MM.1S (cell line): ENCODE measurements at places on chromosomes 6 and 20.

DNA sequence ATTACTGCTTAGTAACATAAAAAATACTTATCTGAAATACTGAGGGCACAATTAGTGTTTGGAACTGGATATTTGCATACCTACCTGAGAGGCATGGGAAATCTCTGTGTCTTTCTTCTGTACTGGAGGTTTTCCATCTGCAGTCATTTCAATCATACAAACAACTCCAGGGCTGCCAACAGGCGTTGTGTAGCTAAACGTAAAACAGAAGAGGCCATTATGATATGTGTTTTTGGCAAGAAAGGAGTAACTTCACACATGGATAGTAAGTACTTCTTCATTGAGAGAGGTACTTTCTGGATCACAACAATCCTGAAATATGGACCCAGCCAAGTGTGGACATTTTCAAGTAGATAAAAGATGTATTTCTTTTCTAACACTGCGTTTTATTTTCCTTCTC is 363.4 kb downstream of the PHF3 start:
- H3K36me3 ChIP-seq, result no peaks in the 10 kb centered on the region
- H3K27me3 ChIP-seq, result no peaks in the 10 kb centered on the region

- H3K4me1 ChIP-seq, result no peaks in the 10 kb centered on the region
- H3K4me3 ChIP-seq, result no peak overlapping the region
- no peaks in the 10 kb centered on the region for H3K36me3 ChIP-seq
- H3K27ac ChIP-seq, result no peak overlapping the region
- no peaks in the 10 kb centered on the region for H3K27me3 ChIP-seq
Observed at GRCh38 chr6:152167641-152168603, 360.4 kb downstream of the ESR1 start.

DNA sequence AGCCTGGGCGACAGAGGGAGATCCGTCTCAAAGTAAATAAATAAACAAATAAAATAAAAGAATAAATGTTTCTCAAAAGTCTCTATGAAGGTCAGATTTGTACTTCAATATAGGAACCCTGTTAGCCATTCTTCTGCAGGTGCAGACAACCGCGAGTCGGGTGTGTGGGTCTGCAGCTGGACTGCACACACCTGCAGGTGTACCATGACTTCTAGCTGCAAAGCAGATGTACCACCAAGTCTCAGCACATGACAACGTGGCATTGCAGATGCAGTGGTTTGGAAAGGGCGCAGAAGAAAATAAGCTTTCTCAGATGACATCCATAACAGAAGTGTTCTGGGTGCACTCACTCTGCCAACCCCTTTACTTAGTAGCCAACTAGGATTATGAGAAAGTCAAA is 239.7 kb downstream of the ATXN1 start:
- no peaks in the 10 kb centered on the region for H3K27me3 ChIP-seq
- DNase-seq, result no peak

DNA sequence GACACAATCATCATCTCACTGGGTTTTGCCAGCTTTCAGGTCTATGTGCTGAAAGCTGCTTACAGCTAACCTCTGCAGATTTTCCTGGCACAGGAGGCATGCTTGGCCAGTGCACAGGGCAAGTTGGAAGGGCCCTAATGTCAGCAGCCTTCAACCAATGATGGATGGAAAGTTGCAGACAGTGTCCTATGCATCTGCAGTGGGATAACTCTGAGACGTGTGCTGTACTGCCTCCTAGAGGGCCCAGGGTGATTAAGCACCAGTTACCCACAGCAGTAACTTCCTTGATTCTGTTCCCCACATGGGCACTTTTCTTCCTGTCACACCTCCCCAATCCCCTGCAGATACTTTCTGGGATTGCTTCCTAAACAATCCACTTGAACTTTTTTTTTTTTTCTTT is 38.6 kb downstream of the OVOL2 start:
- no peak overlapping the region for H3K4me3 ChIP-seq
- H3K27me3 ChIP-seq, result no peaks in the 10 kb centered on the region
- no peak overlapping the region for H3K27ac ChIP-seq
- no peaks in the 10 kb centered on the region for H3K36me3 ChIP-seq
- no peaks in the 10 kb centered on the region for H3K4me1 ChIP-seq

GRCh38 chr6:123677897-123678296 is 41.1 kb upstream of the TRDN start:
- H3K4me3 ChIP-seq, result no peak overlapping the region
- no peak for DNase-seq
- no peaks in the 10 kb centered on the region for H3K27me3 ChIP-seq

GRCh38 chr20:38863024-38863851 is 57.7 kb downstream of the PPP1R16B start:
- peaks cover 7% of the 10 kb centered on the region for H3K36me3 ChIP-seq
- H3K27ac ChIP-seq, result peak overlapping the region; percentile 14; the same call in 1 of the 2 replicates
- peaks cover 35% of the 10 kb centered on the region for H3K4me1 ChIP-seq
- no peak overlapping the region for H3K4me3 ChIP-seq
- no peak for DNase-seq

DNA sequence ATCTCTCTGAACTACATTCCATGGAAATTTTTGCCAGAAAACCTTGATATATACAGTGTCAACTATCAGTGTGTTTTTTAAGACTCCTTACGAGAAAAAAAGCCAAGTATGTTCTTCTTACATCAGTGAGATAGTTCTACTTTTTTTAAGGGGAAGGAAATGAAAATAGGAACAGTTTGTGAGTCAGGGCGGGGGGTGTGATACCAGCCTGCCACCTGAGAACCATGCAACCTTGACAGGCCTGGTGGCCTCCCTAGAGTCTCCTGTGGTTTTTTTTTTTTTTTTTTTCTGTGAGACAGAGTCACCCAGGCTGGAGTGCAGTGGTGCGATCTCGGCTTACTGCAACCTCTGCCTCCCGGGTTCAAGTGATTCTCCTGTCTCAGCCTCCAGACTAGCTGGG is 96.3 kb upstream of the GCM1 start:
- H3K4me1 ChIP-seq, result peaks cover 4% of the 10 kb centered on the region
- no peaks in the 10 kb centered on the region for H3K36me3 ChIP-seq

DNA sequence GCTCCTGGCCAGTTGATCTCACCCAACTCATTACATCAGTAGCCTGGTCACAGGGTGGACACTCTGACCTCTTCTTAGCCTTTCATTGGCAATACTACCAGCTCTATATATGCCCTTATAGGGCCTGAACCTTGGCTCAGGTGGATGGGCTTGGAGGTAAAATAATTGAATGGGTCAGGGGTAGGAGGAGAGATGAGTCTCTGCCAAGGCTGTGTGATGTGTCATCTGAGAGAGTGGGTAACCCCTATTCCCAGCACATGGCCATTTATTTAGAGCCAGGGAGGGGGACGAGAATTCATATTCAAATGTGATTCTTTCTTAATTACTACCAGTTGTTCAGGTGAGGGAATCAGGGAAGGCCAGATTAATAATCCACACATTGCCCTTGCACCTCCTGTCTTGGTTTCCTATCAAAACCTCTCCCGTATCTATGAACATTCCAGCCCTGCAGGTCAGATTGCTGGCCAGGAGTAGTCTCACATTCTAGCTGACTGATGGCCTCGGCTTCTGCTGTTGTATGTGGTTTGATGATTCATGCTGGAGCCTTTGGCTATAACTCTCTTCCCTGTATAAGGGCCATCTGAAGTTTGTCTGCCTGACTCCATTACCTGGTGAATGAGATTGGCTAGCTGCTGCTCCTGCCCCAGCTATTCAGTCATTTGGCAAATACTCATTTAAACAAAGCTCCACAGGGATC is 13.4 kb downstream of the C20orf173 start:
- no peak overlapping the region for H3K4me3 ChIP-seq
- no peak for DNase-seq
- no peaks in the 10 kb centered on the region for H3K4me1 ChIP-seq
- no peaks in the 10 kb centered on the region for H3K27me3 ChIP-seq
- H3K36me3 ChIP-seq, result no peaks in the 10 kb centered on the region
- H3K27ac ChIP-seq, result no peak overlapping the region

DNA sequence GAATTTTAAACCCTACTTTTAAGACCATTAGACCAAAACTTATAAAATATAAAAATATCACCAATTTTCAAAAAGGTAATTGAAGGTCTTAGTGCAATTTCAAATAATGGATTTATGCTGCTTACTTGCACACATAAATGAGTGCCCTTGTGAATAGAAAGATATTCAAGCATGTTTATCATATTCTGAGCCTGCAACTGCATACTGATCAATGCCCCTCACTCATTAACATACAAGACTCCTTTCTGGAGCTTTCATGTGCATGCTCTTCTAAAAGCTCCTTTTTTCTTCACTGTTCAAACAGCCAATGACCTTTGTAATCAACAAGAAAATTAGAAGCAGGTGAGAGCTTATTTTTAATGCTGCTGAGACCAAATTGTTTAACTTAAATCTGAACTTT is 1139.3 kb downstream of the HACE1 start:
- H3K4me3 ChIP-seq, result no peak overlapping the region
- no peak overlapping the region for H3K27ac ChIP-seq
- no peak for DNase-seq

DNA sequence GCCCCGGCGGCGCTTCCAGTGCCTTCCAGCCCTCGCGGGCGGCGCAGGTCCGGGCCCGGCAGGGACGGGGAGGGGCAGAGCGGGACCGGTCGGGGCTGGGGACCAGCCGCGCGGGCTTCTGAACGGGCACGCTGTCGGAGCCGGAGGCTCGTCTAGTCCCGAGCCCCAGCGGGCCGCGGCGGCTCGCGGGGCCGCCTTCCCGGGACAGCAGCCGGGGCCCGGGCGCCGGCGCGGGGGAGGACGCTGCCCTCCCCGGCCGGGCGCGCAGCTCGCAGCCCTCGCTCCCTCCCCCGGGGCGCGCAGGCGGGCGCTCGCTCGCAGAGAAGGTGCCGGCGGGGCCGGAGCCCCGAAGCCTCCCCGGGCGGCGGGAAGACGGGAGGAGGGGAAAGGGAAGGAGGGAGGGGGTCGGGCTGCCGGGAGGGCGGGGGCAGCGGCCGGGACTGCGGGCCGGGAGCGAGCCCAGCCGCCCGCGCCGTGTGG is 696 bp upstream of the SIRPA start:
- no peak overlapping the region for H3K27ac ChIP-seq
- H3K36me3 ChIP-seq, result no peaks in the 10 kb centered on the region
- DNase-seq, result peak; percentile 58

GRCh38 chr6:129253242-129253641 is 370.3 kb downstream of the LAMA2 start:
- DNase-seq, result no peak
- no peak overlapping the region for H3K27ac ChIP-seq
- peaks cover 10% of the 10 kb centered on the region; the same call in 1 of the 2 replicates for H3K4me1 ChIP-seq
- H3K4me3 ChIP-seq, result no peak overlapping the region
- no peaks in the 10 kb centered on the region for H3K27me3 ChIP-seq

GRCh38 chr6:128929869-128930268 is 46.9 kb downstream of the LAMA2 start:
- H3K4me1 ChIP-seq, result no peaks in the 10 kb centered on the region
- DNase-seq, result no peak
- H3K36me3 ChIP-seq, result no peaks in the 10 kb centered on the region
- H3K27ac ChIP-seq, result no peak overlapping the region
- no peak overlapping the region for H3K4me3 ChIP-seq
- H3K27me3 ChIP-seq, result no peaks in the 10 kb centered on the region

- H3K27me3 ChIP-seq, result no peaks in the 10 kb centered on the region
- no peak overlapping the region for H3K27ac ChIP-seq
- no peaks in the 10 kb centered on the region for H3K4me1 ChIP-seq
- DNase-seq, result no peak
- no peaks in the 10 kb centered on the region for H3K36me3 ChIP-seq
Observed at GRCh38 chr6:14917109-14917910, 328.6 kb upstream of the JARID2 start.
